CD4-positive, alpha-beta T cell treated with Interleukin-4 for 1 hour (primary cell): ENCODE measurements at places on chromosomes 6 and 20.
A peak's percentile ranks its signal among the peaks of the same experiment; 100 is the strongest.

GRCh38 chr6:13494137-13494536 lies 6.7 kb upstream of the GFOD1 start:
- no peak for DNase-seq

DNA sequence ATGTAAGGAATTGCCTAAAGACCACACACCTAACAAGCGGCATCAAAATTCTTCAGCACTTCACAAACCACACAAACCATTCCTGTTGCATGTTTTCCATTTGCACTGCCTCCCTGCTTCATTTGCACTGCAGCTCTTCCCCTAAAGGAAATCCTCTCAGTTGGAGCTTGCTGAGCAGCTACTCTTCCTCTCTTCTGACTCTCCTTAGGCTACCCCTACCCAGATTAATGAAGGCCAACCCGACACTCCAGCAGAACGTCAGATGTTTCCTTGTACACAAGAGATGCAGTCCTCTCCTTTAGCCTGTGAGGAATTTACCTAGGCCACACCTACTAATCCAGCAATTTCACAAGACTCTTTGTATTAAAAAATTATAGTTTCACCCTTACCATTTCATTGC lies 8.1 kb downstream of the BEND6 start:
- DNase-seq, result no peak

GRCh38 chr6:2875359-2876191 lies 27.5 kb downstream of the SERPINB9 start:
- DNase-seq, result peak; percentile 59

DNA sequence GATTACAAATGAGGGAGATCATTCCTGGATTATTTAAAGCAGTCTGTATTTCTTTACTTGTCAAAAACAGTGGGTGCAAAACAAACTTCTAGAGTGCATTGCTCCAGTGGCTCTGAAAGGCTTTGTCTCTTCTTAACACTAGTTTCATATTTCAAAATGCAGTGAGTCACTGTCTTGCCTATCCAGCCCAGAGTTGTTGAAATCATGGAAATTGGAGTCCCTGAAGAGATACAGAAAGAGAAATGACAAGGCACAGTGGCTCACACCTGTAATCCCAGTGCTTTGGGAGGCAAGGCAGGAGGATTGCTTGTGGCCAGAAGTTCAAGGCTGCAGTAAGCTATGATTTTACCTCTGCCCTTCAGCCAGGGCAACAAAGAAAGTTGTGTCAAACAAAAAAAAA lies 11.3 kb downstream of the SLC2A12 start:
- no peak for DNase-seq

GRCh38 chr6:81747327-81747726 lies 5.2 kb downstream of the TENT5A start:
- DNase-seq, result no peak

GRCh38 chr20:50514750-50515149 lies 4.6 kb downstream of the PTPN1 start:
- no peak for DNase-seq

- peak; percentile 36 for DNase-seq
Measured at GRCh38 chr6:151379933-151380847, 11.2 kb downstream of the ZBTB2 start.

- DNase-seq, result no peak
Measured at GRCh38 chr6:73532293-73532692, 11.5 kb upstream of the EEF1A1 start.

DNA sequence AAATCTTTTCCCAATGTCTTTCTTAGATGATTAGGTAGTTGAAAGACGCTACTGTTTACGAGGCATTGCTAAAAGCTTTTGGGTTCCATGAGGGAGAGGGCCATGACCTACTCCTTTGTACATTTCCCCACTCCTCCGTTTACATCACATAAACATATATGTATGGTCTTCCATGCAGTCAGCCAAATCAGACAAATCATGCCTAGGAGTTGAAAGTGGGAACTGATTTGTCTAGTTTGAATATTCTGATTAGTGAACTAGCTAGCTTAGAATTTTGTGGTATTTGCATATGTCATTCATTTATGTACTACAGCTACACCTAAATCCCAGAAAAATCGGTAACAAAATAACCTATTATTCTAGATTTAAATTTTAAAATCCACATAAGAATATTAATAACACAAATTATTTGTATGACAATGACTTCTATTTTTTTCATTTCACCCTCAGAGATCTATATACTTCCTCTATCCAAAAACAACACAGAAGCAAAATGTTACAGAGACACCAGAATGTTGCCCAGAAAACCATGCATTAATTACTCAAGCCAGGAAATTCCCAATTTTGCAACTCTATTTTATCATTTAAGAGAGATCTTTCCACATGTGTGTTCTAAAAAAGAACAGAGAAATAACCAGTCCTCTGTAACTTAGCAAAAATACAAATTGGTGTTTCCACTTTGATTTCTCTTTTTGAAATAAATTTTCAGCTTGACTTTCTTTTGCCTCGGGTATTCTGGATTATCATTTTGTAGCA lies 231.9 kb downstream of the LAMA2 start:
- DNase-seq, result no peak

- DNase-seq, result no peak
Measured at GRCh38 chr20:7038029-7038428, 270.5 kb downstream of the BMP2 start.

- DNase-seq, result no peak
Measured at GRCh38 chr6:43846556-43846955, 76.5 kb downstream of the VEGFA start.

DNA sequence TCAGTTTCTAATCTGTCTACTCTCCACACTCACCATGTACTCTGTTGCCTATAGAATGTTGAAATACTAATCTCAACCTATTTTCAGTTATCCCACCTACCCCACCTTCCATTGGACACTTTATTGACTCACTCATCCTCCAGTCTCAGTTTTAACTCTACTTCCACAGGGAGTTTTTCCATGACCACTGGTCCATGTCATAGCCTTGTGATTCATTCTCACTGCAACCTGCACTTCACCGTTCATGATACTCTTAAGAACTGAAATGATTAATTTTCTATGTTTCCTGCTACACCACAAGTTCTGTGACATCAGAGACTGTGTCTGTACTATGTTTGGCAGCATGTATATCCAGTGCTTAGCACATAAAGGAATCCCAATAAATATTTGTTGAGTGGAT lies 122.8 kb upstream of the HSF2 start:
- no peak for DNase-seq

DNA sequence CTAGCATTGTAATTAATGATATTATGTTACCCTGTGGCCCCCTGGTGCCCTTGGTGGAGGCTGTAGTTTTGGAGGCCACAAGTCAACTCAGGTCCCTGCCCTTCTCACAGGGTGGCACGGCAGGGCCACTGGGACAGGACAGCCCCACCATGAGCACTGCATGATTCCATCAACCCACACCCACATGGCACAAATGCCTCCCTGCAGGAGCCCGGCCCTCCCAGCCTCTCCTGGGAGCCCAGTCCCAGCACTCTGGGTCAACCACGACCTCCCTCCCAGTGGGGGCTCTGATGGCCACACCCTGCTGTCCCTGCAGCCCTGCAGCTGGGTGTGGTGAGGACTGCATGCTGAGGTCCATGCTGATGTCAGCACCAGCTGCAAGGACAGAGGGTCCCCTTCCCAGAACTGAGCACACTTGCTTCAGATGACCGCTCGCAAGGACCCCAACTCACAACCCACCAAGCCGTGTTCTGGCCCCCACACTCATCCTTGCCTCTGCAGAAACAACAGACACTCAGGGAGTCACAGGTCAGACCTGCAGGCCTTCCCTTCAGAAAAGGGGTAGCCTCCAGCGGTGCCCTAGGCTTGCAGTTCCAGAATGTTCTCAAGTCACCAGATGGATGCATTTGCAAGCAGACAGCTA lies 15.7 kb upstream of the CST7 start:
- no peak for DNase-seq

DNA sequence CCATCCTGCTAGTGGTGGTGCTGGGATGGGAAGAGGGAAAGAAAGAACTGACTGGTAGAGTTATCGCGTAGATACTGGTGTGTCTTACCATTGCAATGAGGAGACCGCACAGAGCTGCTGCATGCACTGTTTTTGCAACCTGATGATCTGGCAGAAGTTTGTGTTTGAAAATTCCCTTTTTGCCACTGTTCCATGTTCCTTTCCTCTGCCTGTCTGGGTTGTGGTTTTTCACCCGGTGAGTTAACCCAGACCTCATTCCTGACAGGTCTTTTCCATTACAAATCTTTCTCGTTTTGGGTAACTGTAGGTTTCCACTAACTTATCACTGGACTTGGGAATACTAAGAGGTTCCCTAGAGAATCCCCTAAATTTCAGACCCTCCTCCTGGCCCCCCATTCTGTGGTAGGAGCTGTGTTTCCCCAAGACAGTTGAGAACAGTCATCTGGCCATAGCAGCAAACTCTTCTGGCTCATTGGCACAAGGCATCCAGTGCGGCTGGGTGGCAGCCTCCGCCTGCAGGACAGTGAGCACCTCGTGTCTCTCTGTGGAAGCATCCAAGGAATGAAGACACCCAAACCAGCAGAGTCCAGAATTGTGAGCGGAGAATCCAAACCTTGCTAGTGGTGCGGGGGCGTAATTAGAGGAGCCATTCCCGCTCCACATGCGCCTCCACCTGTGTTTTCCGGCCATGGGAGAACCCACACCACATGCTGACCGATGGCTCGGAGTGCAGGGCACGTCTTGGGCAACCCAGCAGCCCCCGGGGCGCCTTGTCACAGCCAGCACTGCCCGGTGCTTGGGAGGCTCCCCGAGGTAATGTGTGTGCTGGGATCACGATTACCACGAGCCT lies 32.8 kb downstream of the ERMARD start:
- no peak for DNase-seq

- no peak for DNase-seq
Measured at GRCh38 chr6:141195251-141195832, 937.4 kb upstream of the GJE1 start.

DNA sequence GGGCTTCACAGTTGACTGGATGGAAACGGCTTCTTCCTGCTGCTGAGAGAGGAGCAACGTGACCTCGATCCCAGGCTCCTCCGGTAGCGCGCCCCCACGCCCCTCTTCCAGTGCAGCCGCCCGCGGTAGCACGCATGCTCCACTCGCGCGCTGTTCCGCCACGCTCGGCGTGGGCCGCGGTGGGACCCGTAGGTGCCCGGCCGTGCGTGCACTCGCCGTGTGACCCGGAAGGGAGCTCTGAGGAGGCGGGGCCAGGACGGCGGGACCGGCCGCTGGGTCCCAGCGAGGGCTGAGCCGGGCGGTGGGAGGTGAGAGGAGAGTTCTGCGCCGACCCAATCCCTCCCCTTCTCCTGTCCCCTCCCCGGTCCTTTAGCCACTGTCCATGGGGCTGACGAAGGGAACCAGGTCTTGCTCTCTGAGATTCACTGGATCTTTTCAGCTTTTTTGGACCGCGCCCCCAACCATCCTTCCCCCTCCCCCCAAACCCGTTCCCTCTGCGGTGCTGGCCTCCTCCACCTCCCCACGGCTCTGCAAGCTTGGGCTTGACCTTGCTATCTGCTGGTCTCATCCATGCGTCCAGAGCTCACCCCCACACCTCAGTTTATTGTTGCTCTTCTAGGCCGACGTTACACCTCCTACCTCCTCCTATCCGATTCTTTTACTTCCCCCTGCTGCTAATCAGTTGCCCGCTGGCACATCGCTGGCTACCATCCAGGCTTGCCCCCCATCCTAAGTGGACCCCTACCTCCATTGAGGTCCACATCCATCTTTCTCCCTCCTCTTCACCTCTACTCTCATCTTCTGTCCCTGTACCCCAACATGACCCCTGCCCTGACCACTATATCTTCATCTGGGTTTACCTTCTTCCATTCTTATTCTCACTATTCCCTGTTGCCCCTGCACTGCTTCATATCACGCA lies at the start of gene CUL9:
Gene CUL9 (plus strand): TSS at position 255 of the 919 bp plus-strand sequence. CDS start 2,115 bp downstream, outside the sequence.
- DNase-seq, result peak; percentile 82

- DNase-seq, result no peak
Measured at GRCh38 chr6:20271818-20272217, 59.5 kb upstream of the MBOAT1 start.
